ENCODE measurements at places on chromosomes 7 and 10.

DNA sequence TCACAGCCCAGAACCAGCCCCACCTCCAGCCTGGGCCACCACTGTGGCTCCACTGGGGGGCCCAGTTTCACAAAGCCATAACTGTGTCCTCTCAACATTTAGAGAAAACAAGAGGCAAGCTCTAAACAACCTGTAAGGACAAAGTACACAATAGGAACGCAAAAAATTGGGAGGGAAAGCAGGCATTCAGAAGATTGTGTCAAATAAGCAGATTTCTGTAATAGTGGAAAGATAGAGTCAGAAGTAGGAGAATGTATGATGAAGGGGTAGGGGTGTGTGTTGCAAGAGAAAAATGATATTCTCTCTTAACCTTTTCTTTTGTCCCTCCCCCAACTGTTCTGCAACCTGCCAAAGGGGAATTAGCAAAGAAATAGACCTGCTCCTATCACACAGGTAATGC is 449.9 kb upstream of the NPVF start:
- no peak for DNase-seq

GRCh38 chr7:124751027-124751426 is 14.6 kb downstream of the GPR37 start:
- no peak for DNase-seq

- DNase-seq, result no peak
These were observed 45.2 kb upstream of the MSMB start for GRCh38 chr10:46091080-46091827.

- DNase-seq, result no peak
These were observed 182.1 kb downstream of the FAM107B start for GRCh38 chr10:14592566-14592965.

- no peak for DNase-seq
These were observed 9.9 kb downstream of the POR start for GRCh38 chr7:75924889-75925288.

DNA sequence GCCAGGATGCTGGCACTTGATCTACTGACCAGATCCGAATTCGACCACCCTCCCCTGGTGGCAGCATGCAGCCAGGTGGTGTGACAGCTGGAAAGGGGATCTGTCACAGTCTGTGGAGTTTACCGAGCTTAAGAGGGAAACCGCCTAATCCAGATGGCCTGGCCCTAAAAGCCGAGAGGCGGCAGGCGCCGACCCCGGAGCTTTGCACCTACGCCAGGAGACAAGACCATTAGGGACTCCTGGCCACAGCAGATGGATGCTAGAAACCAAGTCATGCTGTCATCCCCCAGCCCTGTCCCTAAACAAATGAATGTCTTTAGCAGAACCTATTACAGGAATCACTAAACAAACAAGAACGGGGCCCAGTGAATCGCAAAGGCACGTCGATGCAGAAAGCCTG is 27.7 kb downstream of the RCC1L start:
- no peak for DNase-seq

DNA sequence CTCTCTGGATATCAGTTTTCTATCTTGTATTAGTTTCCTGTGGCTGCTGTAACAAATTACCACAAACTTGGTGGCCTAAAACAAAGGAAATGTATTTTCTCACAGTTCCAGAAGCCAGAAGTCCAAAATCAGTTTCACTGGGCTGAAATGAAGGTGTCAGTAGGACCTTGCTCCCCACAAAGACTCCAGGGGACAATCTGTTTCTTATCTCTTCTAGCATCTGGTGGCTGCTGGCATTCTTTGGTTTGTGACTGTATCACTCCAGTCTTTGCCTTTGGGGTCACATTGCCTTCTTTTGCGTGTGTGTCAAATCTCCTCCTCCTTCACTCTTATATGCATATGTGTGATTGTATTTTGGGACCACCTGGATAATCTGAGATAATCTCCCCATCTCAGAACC is 153.0 kb upstream of the PRPS1L1 start:
- DNase-seq, result no peak

- DNase-seq, result no peak
These were observed 32.0 kb upstream of the FERD3L start for GRCh38 chr7:19177269-19177668.

DNA sequence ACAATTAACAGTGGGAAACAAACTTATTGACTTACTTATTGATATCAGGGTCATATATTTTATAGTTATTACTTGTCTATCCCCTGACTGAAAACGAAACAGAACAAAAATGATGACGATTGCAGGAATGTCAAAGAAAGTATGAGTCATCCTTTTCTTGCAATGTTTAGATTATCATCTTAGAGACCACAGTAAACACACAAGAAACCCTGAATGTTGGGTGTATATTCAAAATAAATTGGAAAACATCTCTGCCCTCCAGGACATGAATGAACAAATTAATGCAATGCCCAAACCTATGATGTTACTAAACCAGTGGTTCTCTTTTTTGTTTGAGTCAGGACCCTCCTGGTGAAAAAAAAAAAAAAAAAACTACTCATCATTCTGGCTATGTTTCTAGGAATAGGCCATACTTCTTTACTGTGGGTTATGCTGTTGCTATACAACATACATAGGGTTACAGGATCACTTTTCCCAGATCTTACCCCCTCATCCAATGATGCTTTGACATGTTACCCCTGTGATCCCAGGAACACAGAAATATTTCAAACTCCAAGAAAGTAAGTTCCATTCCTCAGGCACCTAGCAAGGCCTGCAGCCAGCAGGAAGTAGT is 623.4 kb upstream of the IGFBP3 start:
- no peak for DNase-seq

DNA sequence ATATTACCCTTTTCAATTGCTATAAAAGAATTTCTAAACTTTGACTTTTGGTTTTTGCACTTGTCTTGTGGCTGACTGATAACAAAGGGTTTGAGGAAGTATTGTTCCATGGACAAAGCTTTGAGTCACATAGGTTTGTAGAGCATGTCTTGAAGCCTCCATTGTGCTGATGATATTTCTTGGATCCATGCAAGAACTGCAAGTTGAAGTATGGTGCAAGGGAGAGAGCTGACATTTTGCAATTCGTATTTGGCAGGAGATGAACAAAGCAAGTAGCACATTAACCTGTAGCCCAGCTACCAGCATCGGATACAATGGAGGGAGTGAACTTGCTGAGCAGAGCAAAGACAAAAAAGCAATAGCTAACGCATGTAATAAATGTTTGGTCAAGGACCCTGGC is 23.4 kb downstream of the MGAM2 start:
- no peak for DNase-seq

DNA sequence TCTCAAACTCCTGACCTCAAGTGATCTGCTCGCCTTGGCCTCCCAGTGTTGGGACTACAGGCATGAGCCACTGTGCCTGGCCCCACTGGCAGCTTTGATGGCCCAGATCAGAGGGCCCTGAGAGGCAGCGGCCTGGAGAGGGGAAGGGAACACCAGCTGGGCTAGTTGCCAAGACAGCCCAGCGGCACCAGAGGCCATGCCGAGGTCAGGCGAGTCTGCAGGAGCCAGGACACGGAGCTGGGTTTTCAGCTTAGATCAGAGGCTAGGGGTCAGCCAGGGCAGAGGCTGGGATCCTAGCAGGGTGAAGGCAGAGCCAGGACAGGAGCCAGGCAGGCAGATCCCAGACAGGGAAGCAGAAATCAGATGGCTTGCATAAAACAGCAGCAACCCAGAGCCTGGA is 92.9 kb downstream of the MYL10 start:
- DNase-seq, result no peak

DNA sequence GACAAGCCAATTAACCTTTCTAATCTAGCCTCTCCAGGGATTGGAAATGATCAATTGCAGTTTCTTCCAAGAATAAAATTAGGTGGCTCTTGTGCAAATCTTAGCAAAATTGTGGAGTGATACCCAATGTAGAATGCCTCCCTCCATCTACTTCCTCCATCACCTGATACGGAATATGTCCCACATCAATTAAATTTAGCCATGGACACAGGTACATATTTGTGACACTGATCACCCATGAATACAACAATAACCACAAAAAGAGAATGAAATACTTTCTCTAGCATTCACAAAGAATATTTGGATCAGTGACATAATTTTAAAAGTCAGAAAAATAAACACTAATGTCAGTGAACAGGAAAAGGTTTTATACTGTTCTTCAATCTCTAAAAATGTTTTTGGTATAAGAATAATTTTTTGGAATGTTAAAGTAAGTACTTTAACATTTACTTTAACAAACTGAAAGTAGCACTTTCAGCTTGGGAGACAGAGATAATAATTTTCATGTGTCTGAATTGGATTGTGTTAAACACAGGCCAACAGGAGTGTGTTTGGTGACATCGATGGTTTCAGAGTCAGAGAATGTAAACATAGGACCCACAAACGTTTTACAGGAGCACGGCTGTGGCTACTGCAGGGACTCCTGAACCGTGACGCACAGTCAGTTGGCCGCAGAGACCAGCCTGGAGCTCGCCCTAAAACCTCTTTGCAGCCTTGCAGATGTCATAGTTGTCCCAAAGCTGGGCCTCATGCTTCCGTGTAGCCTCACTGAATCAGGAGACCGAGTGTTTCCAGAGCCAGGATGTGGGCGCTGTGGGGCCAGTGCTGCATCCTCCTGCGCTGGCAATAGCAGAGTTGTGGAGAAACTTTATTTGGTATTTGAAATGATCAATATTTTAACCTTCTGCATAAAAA is 7.2 kb downstream of the RBM20 start:
- DNase-seq, result no peak

- DNase-seq, result no peak
These were observed 98.0 kb downstream of the KAT6B start for GRCh38 chr10:74924251-74924963.

DNA sequence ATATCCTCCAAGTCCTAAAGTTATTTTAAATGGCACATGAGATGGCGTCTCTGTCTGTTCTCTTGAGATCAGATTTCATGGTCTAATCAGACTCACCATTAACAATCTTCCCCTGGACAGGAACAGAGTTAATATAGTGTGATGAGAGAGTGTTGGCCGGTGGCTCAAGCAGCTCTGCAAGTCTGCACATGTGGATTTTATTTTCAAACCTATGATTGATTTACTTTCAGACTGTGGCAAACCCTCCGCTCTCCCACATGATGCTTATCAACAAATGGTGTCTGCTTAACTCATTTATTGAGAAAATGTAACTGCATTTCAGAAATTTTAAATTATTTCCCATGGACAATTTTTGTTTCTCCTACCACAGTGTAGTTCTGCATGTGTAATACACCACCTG is 46.5 kb upstream of the HGF start:
- DNase-seq, result no peak

GRCh38 chr10:91557651-91558111 is 75.2 kb downstream of the PPP1R3C start:
- no peak for DNase-seq

GRCh38 chr10:76869931-76870330 is 767.7 kb downstream of the KCNMA1 start:
- no peak for DNase-seq

DNA sequence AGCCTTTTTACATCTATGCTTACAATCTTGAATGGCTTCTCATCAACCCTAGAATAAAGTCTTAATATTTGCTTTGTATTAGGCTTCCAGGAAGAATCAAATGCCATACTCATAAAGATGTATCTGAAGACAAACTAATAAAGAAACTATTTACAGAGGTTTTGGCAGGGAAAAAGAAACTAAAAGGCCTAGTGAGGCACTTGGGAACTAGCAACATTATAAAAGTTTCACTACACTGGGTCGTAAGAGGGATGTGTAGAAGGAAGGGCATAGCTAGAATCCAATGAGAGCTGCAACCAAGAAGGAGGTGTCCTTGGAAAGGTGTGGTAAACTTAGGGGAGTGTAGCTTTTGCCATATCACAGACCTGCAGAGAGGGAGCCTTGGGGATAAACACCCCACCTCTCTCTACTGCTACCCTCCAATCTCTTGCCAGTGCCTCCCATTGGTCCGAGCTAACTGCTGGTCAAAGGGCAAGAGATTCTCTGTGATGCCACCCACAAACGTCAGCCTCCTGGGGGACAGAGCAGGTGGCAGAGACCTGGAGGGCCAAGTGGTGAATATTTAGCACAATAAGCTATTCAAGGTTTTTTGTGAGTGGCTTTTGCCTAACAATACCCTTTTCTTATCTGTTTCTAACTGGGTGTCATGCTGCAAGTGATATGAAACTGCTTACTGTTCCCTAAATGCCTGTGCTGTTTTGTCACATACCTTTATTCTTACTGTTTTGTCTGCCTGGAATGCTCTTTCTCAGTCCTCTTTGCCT is 60.7 kb downstream of the CPED1 start:
- DNase-seq, result no peak

DNA sequence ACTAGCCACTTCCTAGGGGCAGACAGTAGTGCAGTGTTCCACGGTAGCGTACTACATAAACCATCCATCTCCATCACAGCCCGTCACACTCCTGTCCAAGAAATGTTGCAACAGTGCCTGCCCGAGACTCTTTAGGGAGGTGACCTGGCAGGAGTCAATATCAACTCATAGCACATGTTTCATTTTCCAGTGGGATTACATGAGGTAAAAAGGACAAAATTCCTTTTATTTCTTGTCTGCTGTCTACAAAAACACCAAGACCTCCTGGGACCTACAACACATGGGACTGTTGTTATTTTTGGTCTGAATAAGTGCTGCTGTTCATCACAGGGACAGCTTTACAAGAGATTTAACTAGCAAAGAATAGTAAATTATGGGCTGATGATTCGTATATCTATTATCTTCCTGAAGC is 99.9 kb downstream of the MPP7 start:
- no peak for DNase-seq

DNA sequence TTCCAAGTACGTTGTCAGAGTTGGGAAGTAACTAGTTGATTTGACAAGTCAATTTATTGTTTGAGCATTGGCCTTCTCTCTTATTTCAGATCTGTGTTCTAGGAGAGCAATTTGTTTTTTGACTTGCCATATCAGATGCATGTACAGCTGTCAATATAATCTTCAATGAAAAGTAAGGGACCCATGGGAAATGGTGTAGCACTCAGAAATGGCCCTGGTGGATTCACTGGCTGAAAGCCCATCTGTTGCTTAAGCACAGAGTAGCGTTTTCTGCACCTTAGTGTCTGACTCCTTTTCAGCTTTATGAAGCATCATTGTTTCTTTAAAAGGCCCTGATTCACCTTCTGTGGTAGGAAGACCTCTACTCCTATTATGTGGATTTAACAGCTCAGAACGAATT is 10.2 kb downstream of the GARS1 start:
- DNase-seq, result no peak

- DNase-seq, result no peak
These were observed 18.0 kb downstream of the RNLS start for GRCh38 chr10:88565072-88565471.

GRCh38 chr10:128596906-128597305 is 470.7 kb upstream of the MKI67 start:
- DNase-seq, result no peak

GRCh38 chr7:34842782-34843181 is 184.8 kb downstream of the NPSR1 start:
- no peak for DNase-seq

DNA sequence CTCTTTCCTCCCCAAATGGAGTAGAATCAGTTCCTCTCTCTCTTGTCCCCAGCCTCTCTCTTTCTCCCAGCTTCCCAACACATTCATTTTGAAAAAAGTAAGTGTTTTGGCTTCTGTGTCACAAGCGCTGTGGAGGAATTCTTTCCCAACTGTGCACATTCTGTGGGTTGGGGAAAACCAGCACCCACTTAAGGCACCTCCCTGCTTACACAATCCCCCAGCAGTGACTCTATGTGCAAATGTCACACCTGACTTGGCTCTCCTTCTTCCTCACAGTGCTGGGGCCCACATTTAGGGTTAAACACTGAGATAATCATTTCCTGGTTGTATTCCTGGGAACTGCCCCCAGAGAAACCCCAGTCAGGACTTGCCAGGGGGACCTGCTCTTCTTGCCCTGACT is 358.1 kb upstream of the ZNF32 start:
- DNase-seq, result no peak

GRCh38 chr7:122532406-122533269 is 166.3 kb downstream of the RNF133 start:
- no peak for DNase-seq
